ENCODE measurements at places on chromosomes 13 and 19.

DNA sequence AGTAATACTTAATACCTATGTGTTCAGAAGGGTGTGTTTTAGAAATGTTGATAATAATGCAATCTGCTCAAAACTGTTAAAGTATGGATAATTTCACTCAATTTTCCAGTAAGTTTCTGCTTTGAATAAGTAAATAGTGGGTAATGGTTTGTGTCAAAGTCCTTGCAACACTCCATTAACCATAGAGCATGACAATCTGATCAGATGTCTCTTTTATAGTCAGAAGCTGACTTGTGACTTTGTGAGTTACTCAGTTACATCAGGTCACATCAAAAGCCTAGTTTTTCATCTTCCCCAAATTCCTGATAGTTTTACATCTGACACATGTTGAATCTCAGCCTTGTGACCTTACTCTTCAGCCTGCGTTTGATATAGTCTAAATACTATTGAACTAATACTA lies 338.0 kb downstream of the EFNB2 start:
- DNase-seq, result no peak

DNA sequence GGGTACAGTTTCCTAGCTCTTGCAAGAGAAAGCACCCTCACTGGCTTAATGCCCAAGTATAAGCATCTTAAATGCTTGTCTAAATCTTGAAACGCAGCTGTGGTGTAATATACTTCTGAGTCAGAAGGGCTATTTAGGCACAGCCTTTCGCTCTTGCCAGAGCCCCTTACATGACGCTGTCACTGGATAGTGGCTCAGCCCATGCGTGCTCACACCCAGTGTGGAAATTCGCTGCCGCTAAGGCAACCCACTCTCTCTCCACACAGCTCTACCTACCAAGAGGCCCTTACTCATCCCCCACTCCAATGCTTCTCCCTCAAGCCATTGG lies 24.0 kb downstream of the UQCRFS1 start:
- no peak for DNase-seq

- DNase-seq, result no peak
Observed at GRCh38 chr13:97979051-97979450, 25.6 kb downstream of the IPO5 start.

- peak; percentile 24 for DNase-seq
Observed at GRCh38 chr19:32041681-32042292, 303.6 kb upstream of the ZNF507 start.

DNA sequence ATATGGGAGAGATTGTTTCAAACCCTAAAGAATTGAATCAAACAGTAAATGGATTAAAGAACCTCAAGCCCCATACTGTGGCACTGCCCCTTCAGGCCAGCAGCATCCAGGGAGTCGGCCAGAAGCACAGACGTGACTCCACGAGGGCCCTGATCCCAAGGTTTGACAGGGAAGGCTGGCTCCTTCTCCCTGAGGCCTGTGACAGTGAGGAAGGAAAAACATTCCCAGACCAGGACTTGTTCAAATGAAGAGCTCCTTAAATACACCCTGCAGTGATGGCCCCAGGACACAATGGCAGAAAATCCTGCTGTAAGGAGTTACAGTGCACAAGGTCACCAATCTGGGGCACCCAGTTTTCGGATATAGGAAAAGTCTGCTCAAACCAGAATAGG lies 91.0 kb downstream of the COL4A1 start:
- no peak for DNase-seq

DNA sequence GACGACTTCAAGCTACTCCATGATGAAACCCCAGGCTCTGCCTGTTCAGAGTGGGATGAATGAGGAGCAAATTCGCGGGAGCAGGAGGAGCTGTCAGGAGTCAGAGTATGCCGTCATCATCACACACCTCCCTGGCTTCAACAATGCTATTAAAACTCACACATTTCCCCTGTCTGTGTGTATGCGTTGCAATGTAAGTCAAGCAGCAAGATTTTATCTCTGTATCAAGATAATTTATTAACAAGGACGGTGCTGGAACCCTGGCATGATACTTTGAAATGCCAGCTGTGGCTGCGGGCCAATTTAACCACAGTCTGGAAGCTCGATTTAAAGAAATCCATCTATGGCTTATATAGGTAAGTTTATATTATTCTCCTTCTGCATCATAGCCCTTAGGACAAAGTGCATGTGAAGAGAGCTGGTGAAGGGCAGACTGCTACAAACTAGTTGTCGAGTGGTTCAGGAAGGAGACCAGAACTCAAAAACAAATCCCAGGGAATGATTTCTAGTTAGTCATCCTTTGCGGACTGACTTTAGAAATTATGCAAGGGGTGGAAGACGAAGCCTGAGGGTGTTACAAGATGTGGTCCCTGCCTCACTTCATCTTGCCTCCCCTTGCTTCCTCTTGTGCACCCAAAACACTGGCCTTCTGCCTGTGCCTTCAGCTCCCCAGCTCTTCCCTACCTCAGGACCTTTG lies 486.5 kb downstream of the COG6 start:
- DNase-seq, result no peak

DNA sequence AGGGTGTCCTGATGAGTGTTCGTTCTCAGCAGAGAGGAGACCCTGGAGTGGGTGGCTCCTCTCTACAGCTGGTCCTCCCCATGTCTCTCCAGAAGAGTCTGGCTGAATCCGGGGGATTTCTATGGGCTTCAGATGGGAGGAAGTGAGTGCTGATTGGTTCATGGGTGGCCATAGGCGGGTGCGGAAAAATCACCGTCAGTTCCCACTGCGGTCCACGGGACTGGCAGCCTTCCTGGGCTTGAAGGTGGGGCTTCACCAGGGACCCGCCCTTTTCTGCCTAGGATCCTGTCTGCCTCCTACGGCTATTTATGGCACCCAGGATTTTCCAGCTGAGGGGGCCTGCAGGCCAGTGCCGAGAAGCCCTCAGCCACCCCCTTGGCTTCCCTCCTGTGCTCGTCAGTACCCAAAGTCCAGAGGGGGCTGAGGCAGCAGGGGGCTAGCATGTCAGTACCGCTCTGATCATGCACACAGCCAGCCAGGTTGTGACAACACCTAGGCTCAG lies 18.4 kb downstream of the CPB2 start:
- DNase-seq, result no peak

DNA sequence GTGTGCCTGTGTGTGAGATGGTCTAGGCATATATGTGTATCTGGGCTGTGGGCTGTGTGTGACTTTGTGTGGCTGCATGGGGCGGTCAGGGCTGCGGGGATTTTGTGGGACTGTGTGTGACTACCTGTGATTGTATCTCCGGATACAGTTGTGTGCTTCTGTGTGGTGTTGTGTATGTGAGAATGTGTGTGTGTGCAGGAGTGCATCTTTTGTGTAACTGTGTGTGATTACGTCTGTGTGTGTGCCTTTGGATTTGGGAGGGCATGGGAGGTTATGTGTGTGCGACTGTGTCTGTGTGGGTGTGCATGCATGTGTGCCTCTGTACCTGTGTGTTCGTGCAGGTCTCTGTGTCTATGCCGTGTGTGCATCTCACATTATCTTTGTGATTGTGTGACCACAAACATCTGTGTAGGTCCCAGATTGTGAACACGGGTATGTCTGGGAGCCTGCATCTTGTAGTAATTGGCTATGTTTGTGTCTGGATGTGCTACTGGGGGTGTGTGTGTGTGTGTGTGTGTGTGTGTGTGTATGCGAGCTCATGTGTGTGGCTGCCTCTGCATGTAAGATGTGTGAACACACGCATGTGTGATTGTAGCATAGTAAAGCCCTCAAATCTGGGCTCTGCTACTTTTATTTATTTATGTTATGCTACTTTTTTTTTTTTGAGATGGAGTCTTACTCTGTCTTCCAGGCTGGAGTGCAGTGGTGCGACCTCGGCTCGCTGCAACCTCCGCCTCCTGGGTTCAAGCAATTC lies 7.6 kb downstream of the EHD2 start:
- no peak for DNase-seq

DNA sequence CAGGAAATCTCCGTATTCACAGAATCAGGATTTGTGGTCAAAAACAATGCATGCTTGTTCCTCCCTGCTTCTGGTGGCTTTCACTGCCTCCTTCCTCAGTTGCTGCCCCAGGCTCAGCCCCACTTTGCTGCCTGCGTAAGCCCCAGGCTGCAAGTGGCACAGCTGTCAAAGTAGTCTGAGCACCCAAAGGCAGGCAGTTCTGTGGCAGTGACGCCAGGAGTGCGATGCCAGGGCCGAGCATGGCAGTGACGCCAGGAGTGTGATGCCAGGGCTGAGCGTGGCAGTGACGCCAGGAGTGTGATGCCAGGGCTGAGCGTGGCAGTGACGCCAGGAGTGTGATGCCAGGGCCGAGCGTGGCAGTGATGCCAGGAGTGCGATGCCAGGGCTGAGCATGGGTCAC lies 77.3 kb upstream of the GPR183 start:
- no peak for DNase-seq

DNA sequence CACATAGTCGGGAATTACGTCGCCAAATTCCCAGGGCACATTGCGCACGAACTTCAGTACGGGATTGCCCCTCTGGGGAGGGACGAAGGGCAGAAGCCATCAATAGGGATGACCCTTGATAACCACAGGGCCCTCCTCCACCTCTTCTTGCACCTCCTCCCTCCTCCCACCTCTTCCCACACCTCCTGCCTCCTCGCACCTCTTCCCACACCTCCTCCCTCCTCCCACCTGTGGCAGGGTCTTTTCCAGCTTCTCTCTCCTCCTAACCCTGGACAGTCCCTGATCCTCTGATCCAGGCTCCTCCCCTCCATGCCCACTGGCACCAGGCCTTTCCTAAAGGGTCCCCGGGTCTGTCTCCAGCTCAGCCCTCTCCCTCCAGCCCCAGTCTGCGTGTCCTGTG lies 3.4 kb downstream of the ERCC1 start:
- no peak for DNase-seq

DNA sequence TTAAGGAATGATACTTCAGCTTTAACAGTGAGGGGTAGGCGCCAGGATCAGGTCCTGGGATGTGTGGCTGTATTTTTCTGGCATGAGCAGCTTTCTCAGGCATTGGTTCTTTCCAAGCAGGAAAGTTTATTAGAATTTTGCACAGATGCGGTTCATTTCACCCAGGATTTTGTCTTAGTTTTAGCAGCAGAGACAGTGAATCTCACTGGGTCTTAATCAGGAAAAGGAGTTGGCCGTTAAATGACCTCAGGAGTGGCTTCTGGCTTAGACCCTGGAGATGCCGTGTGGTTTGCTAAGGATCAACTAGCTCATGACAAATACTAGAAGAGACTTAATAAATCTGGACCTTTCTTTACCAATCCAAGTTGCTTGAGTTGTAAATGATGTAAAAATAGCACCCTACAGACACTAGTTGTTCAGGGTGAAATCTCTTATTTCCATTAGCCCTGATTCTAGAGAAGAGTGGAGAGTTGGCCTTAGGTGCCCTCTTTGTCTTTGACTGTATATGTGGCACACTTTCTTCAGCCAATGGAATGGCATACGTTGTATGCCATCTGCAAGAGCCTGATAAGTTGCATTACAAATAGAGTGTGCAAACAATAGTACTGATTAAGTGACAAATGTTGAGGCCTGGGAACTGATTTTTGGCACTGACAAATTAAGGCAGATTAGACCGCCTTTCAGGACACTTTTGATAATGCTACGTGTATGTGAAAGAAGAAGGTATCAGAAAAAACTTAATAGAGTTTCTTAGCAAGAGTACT lies 34.0 kb downstream of the LRCH1 start:
- no peak for DNase-seq

DNA sequence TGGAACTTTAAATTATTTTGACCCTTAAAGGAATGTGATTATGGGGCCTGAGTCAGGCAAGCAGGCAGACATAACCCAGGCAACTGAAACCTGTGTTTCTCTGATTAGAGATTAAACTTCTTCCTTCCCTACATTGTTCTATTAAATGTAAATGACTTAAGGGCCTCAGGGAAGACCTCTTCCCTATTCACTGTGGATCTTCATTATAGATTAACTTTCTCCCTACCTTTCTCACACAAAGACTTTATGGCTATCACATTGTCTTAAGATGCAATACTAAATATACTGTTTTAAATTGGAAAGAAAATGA lies 8.8 kb upstream of the METTL21C start:
- no peak for DNase-seq

DNA sequence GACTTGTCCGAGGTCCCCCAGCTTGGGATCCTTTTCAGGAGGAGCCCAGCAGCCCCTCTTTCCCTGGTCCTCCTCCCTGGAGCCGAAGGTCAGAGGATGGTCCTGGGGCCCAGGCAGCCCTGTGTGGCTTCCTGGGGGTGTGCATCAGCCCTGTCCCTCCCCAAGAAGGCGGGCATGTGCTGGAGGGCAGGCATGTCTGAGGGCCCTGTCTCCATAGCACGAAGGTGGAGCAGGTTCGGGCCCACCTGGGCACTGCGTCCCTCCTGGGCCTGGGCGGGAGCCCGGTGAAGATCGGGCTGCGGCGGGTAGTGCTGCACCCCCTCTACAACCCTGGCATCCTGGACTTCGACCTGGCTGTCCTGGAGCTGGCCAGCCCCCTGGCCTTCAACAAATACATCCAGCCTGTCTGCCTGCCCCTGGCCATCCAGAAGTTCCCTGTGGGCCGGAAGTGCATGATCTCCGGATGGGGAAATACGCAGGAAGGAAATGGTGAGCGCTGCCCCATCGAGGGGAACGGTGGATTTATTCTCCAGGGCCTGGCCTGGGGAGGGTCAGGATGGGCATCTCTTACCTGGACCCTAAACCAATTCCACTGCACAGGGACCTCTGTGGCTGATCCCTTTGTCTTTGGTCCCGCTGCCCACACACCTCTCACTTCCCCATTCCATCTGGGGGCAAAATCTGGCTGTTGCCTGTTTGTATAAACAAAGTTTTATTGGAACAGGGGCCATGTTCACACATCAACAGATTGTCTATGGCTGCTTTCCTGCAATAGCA lies 10.9 kb downstream of the TIMM13 start:
- peak; percentile 38 for DNase-seq

GRCh38 chr19:51207747-51208146 lies 17.1 kb upstream of the CD33 start:
- no peak for DNase-seq

GRCh38 chr13:21228738-21229137 lies 52.3 kb downstream of the MRPL57 start:
- DNase-seq, result no peak

- no peak for DNase-seq
Observed at GRCh38 chr19:5542665-5543064, 25.1 kb downstream of the TINCR start.

DNA sequence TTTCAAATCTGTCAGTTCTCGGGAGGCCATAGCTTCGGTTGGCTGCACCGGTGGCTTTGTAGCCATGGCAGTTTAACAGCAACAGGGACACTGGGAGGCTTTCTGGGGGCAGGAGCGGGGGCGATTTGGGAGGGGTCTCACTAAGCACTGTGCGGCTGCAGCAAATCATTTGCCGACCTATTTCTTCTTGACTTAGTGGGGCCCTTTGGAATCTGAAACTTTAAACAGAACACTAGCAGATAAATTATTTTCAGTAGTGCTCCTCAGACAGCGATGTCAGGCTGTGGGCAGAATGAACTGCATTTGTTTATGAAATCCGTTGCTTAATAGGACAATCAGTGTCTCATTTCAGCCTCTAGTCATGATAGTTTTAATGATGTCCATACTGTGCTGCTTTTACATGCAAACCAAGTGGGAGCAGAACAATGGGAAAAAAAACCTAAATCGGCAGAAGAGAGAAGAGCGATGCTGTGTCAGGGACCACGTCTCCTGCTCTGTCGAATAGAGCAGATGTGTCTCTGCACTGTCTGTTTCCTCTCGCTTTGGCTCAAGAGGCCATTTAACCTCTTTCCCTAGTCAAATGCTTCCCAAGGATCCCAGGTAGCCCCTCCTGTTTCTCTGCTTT lies 211.9 kb downstream of the OLFM4 start:
- DNase-seq, result no peak

GRCh38 chr19:1566392-1567115 lies 1.6 kb downstream of the MEX3D start:
- DNase-seq, result no peak

- no peak for DNase-seq
Observed at GRCh38 chr13:91802957-91803356, 404.5 kb downstream of the GPC5 start.

GRCh38 chr19:46546194-46546896 lies 50.7 kb upstream of the PNMA8B start:
- DNase-seq, result peak; percentile 27

All from inflammatory macrophage treated with lipopolysaccharide for 1 hour (primary cell).